Skeletal muscle cell (primary cell): ENCODE measurements at places on chromosomes 4 and X.

DNA sequence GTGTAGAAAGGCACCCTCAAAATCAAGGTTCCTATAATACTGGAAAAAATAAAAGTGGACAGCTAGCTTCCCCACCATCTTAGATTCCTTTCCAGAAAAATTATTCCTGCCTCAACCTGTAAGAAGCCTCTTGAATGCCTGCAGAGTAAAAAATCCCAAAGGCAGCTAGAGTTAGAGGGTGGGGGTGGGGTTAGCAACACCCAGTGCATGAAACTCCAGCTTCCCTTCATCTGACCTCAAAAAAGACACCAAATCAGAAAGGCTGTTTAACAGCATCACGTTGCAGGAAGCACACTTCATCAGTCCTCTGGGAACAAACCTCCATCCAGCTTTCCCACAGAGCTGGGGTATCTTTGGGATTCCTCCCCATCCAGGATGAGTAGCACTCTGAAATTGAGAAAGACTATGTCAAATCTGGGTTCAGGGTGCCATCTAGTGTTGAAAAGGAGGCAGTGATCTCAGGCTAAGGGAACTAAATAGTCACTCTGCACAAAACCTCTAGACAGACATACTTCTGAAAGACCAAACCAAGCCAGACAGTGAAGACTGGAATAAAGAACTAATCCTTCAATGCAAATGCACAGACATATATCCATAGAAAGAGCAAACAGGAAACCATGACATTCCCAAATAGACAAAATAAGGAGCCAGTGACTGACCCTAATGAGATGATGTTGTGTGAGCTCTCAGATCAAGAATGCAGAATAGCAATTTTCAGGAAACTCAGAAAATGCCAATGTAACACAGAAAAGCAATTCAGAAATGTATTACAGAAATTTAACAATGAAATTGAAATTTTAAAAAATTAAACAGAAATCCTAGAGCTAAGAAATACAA lies 97.9 kb downstream of the ARHGEF9 start:
- peak; percentile 45 for DNase-seq

GRCh38 chr4:10173037-10173753 lies 56.6 kb upstream of the WDR1 start:
- DNase-seq, result no peak

- no peak for DNase-seq
These were observed 198.7 kb downstream of the CCNG2 start for GRCh38 chr4:77355731-77356130.

DNA sequence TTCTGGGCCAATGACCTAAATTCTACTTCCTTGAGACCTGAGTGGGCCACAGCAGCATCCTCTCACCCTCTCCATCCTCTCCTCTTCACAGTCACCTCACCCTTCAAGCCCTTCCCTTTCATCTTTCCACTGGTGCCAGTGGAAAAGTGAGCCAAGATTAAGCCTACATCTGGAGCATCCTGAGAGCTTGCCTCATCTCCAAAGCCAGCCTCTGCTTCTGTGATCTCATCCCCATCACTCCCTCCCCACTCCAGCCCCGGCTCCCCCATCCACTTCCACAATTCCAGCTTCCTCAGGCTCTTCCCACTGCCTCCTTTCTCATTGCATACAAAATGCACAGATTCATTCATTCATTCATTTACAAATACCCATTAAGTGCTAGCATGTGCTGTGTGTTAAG lies 10.1 kb upstream of the RASL11B start:
- no peak for DNase-seq

- DNase-seq, result no peak
These were observed 328.8 kb upstream of the GATB start for GRCh38 chr4:152089584-152089983.

DNA sequence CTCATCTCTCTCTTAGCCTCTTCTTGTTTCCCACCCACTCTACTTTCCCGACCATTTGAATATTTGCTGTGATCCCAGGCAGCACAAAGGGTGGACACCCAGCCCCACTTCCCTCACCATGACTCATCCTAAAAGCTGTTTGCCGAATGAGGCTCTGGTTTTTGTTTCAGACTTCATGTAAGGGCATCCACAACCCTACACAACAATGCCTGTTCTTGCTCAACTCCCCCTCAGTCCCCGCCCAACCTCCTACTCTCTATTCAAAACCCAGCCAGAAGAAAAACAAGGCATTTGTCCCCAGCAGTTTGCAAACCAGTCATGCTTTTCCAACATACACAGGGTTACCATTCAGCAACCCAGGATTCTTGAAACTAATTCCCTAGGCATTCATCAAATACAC lies 516.5 kb upstream of the CNKSR2 start:
- DNase-seq, result peak; percentile 31

- no peak for DNase-seq
These were observed 62.7 kb upstream of the EDNRA start for GRCh38 chr4:147418226-147418625.
